Inflammatory macrophage (primary cell): ENCODE measurements at places on chromosomes 7 and 10.

DNA sequence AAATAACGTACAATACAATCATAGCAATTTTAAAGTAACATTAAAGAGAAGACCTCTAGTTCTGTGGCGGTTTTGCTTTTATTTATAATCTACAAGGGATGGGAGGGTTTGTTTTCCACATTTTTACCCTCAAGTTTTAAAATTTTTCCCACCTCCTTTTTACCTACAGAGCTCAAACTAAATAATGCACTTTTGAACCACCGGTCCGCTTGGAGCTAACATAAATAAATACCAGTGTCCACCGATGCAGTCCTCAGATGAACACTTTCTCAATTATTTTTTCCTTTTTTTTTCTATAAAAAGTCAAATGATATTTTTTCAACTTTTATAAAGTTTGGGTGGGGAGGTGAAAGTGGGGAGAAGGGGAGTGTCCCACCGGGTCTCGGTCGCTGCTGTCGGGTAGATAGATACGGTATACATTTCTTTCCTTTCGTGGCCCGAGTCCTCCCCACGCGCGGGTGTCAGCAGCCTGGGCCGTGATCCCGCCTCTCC lies 3.3 kb downstream of the ZNF503 start:
- DNase-seq, result no peak

- no peak for DNase-seq
Observed at GRCh38 chr7:148694631-148695030, 4.1 kb upstream of the CUL1 start.

- peak; percentile 16 for DNase-seq
Observed at GRCh38 chr10:119207713-119208552, 562 bp downstream of the GRK5 start.

DNA sequence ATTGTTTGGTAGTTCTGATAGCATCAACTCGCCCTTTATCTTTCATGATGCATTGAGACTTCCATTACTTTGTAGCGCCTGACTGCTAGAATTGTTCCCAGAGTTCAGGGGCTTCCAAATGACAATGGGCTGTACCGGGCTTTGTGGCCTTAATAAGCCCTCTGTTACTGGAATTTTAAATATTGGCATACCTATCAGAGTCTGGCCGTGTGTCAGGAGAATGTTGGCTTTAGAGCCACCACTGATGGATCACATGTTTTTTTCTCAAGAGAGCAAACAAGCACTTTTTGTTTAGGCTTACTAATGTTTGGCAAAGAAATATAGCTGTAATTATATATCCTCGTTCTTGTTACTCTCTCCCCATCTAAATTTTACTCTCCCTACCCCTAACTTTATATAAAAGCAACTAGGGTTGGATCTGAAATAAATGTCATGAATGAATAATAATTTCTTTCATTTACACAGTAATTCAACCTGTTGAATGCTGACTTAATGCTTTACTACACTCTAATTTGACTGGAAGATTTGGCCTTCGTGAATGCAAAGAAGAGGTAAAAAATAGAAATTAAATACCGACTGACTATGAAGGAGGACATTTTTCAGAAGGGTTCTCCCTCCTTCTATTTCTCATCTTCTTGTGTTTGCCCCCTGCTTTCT lies 396.7 kb downstream of the AUTS2 start:
- DNase-seq, result no peak
